ENCODE measurements at places on chromosomes 1 and 21.
A peak's percentile ranks its signal among the peaks of the same experiment; 100 is the strongest.

DNA sequence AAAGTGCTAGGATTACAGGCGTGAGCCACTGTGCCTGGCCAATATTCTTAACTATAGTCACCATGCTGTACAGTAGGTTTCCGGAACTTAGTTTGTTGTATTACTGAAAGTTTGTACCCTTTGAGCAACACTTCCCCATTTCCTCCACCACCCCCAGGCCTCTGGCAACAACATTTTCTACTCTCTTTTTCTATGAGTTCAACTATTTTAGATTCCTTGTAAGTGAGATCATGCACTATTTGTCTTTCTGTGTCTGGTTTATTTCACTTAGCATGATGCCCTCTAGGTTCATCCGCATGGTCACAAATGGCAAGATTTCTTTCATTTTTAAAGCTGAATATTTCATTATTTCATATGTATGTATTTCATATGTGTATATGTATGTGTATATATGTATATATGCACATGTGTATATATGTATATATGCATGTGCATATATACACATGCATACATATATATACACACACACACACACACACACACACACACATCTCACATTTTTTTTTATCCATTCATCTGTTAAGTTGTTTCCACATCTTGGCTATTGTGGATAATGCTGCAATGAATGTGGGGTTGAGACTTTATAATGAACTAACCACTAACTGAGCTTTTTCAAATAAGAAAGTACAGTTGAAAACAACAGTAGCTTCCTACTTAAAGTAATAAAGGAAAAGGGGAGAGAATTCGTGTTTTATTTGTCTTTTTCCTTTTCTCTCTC lies 256.8 kb upstream of the C1orf105 start:
- DNase-seq: peak; percentile 80

DNA sequence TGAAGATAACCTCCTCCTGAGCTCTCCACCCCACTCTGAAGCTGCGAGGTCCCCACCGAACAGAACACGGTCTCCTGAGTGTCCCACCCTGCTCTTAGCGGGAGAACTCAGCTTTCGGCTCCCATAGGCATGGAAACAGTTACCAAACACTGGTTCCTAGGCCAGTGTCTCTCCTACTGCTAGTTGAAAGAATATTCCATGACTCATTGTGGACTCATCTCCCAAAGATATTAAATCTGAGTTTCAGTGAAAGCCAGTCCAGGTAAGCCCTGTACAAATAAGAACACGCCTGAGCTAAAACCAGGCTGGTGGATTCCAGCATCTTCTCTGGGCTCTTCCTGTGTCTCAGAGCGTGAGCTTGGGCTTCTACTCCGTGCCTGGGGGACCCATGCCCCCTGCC lies 107.5 kb upstream of the CLDN14 start:
- peak; percentile 11 for DNase-seq

GRCh38 chr1:218521414-218522169 lies 176.5 kb downstream of the TGFB2 start:
- DNase-seq: peak; percentile 63

- peak; percentile 32 for DNase-seq
These were observed 933 bp downstream of the C1orf35 start for GRCh38 chr1:228101994-228102790.

- no peak for DNase-seq
These were observed 30.5 kb downstream of the CASZ1 start for GRCh38 chr1:10765734-10766478.

DNA sequence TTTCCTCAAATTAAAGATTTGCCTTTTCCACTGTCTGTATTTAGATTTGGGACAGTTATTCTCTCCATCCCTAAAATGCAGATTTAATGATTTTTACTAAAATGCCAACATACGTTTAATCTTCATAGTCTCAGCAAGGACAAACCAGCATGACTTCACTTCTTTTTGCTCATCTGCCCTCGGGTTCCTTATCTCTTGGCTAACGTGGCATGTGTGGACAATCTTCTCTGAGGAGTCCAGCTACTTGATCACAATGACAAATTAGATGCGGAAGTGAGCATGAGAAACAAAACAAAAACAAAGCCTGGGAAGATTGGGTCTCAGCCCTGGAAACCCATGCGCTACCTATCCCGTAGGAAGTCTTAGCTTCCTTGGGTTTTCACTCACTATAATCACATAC lies 1.0 kb downstream of the MRAP start:
- no peak for DNase-seq

Data from choroid plexus epithelial cell (primary cell).